Hindlimb muscle (tissue), 1 donor: ENCODE measurements at places on chromosomes 7 and 10. TPM values are rescaled to one million over a fixed set of nuclear protein-coding genes. Genes with fewer than 3 reads are reported as not detected.

ORAI2 gene
- 10.0 TPM for polyA plus RNA-seq

CRHR2 gene
- polyA plus RNA-seq, result 1.9 TPM

TAS2R5 gene
- 2.5 TPM for polyA plus RNA-seq

DGKI gene
- 0.61 TPM for polyA plus RNA-seq

SLC35G1 gene
- 4.3 TPM for polyA plus RNA-seq

NCF1 gene
- polyA plus RNA-seq, result 1.6 TPM

AKR1C3 gene
- 1.0 TPM for polyA plus RNA-seq

OR2A7 gene
- 1.1 TPM for polyA plus RNA-seq

RARRES2 gene
- 60.4 TPM for polyA plus RNA-seq

HEPACAM2 gene
- polyA plus RNA-seq, result 0.09 TPM

HOXA9 gene
- polyA plus RNA-seq, result 21.8 TPM

NFE2L3 gene
- 3.0 TPM for polyA plus RNA-seq

C7orf57 gene
- not detected for polyA plus RNA-seq
